ENCODE measurements at places on chromosomes 1 and 21. TPM values are rescaled to one million over a fixed set of nuclear protein-coding genes. Genes with fewer than 3 reads are reported as not detected.

Gene UTP25
- total RNA-seq = 7.3 TPM

Gene HMCN1
- 6.7 TPM for total RNA-seq

Gene SPATA1
- total RNA-seq = 2.8 TPM

Gene TIAM1
- 2.2 TPM for total RNA-seq

Gene TTC22
- 10.9 TPM for total RNA-seq

Gene LACTBL1
- total RNA-seq = not detected

Gene NBPF10
- total RNA-seq = 0.89 TPM

Gene CROCC
- total RNA-seq = 15.2 TPM

Gene HHAT
- 10.3 TPM for total RNA-seq

Gene LRRC53
- total RNA-seq = not detected

Gene TCHH
- not detected for total RNA-seq

DNA sequence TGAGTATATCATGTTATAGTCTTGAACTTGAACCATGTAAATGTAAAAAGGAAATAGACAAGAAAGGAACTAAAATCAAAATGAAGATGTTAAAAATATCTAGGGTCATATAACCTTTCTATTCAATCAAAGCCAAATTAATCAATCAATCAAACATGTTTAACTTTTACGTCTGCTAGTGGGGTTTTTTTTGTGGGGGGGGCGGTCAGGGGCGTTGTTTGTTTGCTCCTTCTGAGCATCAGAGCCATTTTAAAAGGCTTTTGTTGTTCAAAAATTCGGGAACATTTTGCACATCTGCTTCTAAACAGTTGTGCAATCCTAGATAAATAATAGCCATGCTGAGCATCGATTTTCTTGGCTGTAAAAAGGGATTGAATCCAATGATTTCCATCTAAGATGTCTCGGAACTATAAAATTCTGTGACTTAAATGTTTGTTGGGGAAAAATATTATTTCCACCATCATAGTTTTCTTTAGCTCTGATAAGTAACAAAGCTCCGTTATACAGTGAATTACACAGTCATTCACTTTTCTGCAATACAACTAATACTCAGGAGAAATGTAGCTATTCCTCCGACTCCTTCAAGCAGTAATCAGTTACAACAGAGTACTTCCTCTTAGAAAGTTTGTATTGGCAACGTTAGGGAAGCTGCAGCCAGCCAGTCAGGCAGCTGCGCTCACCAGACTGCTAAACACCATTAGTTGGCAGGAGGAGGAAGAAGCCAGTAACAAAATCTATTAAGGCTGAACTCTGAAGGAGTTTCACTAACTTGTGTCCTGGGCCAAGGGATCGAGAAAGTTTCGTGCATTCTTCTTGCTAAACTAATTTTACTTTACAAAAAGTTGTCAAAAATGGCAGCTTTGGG is 2.2 kb downstream of the SPATA6 start:
- peak; percentile 70 for DNase-seq

DNA sequence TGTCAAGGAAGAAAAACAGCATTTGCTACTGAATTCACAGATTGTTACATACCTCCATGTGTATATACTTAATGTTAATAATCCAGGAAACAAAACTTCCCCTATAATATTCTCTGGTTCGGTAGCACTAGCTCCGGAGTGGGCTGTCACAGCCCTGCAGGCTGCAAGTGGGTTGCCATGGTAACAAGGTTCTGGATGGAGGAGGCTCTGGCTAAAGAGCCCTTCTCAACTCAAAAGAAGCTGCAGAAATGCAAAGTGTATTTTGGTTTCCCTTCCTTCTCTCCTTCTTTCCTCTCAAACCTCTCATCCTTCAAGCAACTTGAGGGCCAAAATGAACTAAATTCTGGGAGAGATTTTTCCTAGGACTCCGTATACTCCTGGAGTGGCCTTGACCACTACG is 45.2 kb downstream of the ASTN1 start:
- no peak for DNase-seq

DNA sequence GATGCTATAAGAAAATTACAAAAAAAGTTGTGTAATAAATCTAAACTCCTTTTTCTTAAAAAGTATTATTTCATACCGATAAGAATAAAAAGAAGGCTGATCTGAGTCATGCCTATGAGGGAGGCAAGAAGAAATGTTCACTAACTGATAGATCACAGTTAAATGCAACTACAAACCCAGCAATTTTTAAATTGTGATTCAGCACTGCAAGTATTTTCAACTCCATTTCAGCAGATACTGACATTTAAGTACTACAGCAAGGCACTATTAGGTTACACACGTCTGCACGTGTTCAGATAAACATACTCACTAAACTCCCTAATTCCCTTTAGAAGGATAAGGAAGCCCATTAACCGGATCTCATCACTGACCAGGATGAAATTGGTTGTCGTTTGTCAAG is 213.3 kb upstream of the ZRANB2 start:
- no peak for DNase-seq

DNA sequence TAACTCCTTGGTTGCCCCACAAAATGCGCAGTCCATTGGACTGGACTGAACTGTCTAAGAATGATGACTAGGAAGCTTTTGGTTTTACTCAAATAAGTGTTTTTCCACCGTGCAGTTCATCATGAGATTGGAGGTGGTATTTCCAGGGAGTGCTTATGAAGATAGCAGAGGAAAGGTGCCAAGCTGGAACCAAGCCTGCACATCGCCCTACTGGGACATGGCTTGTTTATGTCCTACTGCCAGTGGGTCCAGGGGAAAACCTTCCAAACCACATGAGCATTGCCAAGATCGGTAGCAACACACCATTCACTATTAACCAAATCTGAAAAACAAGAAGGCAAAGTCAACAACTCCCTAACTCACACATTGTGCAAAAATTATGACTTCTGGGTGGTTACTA is 54.7 kb upstream of the DSCAM start:
- DNase-seq = no peak

DNA sequence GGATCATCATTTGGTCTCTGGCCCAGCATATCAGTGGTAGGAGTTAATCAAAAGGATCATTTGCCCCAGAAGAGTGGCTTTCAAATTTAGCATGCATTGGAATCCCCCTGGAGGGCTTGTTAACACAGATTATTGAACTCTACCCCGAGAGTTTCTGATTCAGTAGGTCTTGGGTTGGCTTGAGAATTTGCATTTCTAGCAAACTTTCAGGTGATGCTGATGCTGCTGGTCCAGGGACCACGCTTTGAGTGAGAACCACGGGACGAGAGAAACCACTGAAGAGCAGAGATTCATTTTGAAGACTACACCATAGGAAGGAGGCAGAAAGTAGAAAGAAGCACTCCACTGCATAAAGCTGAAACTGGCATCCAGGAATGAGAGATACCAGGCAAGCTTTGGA is 81.3 kb upstream of the DUSP10 start:
- DNase-seq = no peak

- peak; percentile 66 for DNase-seq
Observed at GRCh38 chr1:94095112-94095637, 25.8 kb downstream of the ABCA4 start.

DNA sequence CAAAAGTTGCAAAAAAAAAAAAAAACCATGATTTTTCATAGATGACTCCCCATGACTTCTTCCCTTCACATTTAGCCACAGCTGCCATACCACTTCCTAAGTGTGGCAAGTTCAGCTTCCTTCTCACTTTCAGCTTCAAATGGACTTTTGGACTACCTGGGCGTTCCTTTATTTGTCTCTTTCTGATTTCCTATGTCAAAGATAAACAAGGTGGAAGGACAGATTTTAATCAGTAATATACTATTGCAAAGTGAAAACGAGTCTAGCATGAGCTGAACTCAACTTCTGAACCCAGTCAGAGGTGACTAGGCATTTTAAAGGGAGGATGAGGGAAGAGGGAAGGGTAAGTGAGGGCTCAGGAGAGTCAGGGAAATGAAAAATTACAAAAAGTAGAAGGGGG is 14.4 kb upstream of the SCCPDH start:
- DNase-seq = no peak

DNA sequence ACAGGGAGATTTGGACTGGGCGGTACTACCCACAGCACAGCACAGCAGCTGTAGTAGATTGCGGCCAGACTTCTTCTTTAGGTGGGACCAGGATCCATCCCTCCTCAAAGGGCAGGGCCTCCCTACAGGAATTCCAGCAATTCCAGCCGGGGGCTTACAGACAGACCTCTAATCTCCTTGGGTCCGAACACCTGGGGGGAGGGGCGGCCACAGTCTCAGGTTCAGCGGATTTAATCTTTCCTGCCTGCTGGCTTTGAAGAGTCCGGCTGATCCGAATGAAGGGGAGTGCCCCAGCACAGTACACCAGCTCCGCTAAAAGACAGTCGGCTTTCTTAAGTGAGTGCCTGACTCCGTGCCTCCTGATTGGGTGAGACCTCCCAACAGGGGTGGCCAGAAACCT is 1708.5 kb downstream of the BRINP3 start:
- no peak for DNase-seq

GRCh38 chr1:117598489-117598888 is 7.4 kb upstream of the TENT5C start:
- no peak for DNase-seq

DNA sequence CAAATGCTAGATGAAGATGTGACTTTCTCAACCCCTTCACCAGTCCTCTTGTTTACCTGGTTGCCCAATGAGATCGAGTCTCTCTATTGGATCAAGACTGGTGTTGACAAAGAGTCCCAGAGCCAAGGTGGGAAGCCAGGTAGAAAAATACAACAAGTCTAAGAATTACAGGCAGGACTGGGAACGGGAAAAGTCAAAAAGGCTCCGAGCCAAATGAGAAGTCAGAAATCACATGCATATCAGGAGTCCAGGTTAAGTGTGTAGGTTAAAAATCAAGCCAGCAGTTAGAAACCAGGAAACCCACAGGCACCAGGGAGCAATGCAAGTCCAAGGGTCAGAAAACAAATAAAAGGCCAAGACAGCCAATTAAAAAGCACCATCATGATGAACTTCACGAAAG is 27.4 kb upstream of the DUSP23 start:
- no peak for DNase-seq

GRCh38 chr1:31580891-31581603 is 4.7 kb downstream of the TINAGL1 start:
- DNase-seq = no peak

DNA sequence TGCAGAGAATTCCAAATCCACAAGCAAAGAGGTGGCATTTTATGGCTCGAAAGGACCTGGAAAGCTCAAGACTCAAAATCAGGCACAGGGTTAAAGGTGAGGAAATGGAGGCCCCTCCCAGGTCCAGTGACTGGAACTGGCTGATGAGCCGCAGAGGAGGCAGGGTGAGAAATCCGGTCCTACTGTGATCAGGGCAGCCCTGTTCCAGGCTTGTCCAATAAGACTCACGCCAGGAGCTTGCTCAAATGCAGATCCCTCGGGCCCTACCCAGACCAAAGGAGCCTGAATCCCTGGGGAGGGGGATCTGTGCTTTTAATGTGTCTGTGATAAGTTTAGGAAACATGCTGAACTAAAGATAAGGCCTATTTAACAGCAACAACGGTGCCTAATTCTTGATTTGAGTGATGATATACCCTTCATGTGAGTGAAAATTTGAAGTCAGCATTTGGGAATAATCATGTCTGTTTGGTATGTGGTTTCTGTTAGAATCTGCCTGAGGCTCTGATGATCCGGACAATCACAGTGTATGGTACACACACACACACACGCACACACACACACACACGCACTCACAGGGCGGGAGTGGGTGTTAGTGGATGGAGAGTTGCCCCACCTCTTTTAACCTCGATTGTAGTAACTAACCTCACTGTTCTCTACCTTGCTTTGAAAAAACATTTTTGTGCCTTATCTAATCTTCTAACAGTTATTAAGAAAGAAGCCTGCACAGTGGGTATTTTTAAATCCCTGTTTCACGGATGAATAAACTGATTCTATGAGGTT is 54.1 kb upstream of the LYST start:
- DNase-seq = no peak

DNA sequence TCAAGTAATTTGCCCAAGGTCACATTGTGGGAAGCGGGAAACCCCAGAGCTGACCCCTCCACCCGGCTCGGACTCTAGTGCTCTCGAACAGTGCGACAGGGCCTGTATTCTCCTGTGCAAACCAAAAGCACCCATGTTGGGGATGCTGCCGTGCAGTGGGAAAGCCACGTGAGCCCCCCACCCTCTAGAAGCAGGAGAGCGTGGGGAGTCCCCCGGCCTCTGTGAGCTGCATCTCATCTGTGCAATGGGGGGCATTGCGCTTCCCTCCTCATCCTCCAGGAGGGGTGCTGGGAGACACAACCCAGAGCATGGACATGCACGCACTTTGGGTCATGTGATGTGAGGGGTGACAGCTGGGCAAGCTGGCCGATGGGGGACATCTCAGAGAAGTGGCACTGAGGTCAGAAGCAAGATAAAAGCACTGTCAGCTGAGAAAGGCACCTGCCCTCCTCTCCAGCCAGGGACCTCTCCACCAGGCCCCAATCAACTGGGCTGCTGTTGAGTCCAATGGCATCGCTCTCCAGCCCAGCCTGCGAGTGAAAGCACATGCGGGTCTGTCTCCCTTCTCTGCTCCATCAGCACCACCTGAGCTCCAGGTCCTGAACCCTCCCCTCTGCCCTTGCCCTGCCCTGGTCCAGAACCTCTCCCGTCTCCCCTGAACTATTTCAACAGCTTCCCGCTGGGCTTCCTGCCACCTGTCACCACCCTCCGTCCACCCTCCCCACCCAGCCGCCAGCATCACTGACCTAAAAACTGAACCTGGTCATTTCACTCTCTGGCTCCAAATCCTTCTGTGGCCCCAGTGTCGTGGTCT is 76.4 kb upstream of the IFFO2 start:
- no peak for DNase-seq

GRCh38 chr1:229170778-229171505 is 100.0 kb upstream of the RAB4A start:
- DNase-seq = no peak

GRCh38 chr1:33735624-33736023 is 128.3 kb upstream of the HMGB4 start:
- DNase-seq = no peak
